ENCODE measurements at places on chromosomes 12 and 14.

GRCh38 chr12:115639648-115640012 lies 637.9 kb downstream of the MED13L start:
- DNase-seq, result no peak

GRCh38 chr12:203462-204260 lies 10.3 kb downstream of the SLC6A12 start:
- no peak for DNase-seq

- no peak for DNase-seq
Observed at GRCh38 chr14:64035143-64035542, 182.3 kb downstream of the SYNE2 start.

- no peak for DNase-seq
Observed at GRCh38 chr12:107359382-107359781, 266.0 kb upstream of the CRY1 start.

- DNase-seq, result no peak
Observed at GRCh38 chr14:69504775-69505174, 20.2 kb downstream of the PLEKHD1 start.

DNA sequence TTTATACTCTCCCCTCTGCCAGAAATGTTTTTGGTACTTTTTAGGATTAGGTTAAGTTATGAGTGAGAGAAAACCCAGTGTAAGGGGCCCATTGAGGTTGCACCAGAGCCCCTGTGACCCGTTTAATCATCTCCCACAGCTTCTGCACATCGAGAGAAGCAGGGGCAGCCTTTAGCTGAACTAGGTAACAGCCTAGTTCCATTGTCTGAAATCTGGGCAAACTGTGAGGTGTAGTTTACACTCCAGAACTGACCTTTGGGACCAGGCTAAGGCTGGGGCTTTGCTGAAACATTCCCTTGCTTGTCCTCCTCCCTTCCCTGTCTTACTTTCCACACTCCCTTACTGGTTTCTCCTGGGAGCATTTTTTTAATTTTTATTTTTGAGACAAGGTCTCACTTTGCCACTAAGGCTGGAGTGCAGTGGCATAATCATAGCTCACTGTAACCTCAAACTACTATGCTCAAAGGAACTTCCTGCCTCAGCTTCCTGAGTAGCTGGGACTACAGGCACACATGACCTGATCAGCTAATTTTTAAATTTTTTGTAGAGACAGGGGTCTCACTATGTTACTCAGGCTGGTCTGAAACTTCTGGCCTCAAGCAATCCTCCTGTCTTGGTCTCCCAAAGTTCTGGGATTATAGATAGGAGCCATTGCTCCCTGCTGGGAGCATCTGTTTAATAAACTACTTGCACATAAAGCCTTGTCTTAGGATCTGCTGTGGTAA lies 25.9 kb upstream of the DHRS2 start:
- DNase-seq, result no peak

DNA sequence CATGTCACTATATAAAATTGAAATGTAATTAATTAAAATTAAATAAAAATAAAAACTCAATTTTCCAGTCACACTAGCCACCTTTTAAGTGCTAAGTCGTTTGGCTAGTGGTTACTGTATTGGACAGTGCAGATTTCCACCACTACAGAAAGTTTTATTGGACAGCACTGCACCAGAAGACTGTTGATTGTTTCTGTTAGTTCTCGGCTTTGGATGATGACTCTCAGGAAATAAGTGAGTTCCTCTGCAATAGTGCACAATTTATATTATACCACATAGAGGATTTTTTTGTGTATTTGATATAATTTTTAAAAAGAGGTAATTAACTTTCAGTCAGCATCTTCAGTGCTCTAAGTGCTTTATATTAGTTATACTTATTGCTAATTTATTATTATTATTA lies 52.7 kb downstream of the FAR2 start:
- no peak for DNase-seq

GRCh38 chr12:12723149-12723680 lies 6.0 kb downstream of the CDKN1B start:
- DNase-seq, result no peak

- no peak for DNase-seq
Observed at GRCh38 chr12:116878567-116879508, 2.4 kb downstream of the HRK start.
